T-helper 2 cell (primary cell): ENCODE measurements at places on chromosomes 6 and 20.

DNA sequence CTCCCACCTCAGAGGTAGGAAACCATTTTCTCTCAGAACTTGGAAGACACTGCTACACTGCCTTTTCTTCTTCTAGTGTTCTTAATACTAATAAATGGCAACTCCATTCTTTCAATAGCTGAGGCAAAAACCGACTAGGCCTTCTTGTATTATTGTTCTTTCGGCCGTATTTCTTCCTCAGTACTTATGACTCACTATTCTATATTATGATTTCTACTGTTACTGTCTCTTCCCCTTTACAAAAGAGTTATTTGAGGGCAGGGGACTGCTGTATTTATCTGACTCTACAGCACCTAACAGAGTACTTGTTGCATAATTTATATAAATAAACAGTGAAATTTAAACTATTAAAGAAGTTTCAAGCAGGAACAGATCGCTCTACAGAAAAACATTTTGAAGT, 3.1 kb downstream of the DNAAF9 start:
- DNase-seq = no peak

- DNase-seq = no peak
Measured at GRCh38 chr6:87105823-87106222, 10.9 kb upstream of the CGA start.

DNA sequence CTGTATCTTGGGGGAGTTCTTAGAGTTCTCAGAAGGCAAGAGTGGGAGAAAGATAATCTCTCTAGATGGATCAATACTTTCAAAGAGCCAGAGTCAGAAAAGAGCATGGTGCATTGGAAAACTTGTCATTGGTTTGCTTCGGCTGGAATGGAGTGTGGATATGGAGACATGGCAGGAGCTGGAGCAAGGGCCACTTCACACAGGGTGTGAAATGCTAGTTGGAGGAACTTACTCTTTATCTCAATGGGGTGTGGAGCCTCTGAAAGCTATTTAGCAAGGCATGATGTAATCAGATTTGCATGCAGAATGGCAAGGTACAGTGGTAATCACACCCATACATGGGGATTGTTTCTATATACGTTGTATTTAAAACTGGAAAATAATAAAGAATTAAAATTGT, 31.5 kb upstream of the PAQR8 start:
- DNase-seq = no peak

GRCh38 chr6:168563656-168564055, 122.7 kb downstream of the SMOC2 start:
- no peak for DNase-seq

GRCh38 chr6:118722829-118723813, 71.7 kb upstream of the CEP85L start:
- DNase-seq = no peak
